ENCODE measurements at places on chromosomes 7 and 10.

DNA sequence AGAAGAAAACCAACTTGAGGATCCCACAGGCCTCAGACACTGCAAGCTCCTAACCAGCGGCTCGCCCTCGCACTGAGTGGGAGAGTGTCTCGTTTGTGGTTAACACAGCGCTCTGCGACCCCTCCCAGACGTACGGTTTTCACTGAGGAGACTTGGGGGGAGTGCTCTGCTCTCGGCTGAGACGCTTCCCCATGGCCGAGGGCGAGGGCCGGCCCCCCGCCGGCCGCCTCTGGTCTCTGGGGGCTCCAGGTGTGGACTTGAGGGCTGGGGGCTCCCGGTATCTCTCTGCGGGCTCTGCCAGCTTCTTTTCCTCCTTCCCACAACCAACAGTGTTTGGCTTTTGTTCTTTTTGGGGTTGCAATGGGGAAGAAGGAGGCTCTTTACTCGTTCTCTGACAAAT, 118.7 kb downstream of the LARP4B start:
- no peak overlapping the region for H3K27ac ChIP-seq
- no peak overlapping the region for H3K4me3 ChIP-seq
- H3K4me1 ChIP-seq, result no peaks in the 10 kb centered on the region
- no peaks in the 10 kb centered on the region for H3K27me3 ChIP-seq
- H3K36me3 ChIP-seq, result peaks cover 53% of the 10 kb centered on the region
- DNase-seq, result no peak

DNA sequence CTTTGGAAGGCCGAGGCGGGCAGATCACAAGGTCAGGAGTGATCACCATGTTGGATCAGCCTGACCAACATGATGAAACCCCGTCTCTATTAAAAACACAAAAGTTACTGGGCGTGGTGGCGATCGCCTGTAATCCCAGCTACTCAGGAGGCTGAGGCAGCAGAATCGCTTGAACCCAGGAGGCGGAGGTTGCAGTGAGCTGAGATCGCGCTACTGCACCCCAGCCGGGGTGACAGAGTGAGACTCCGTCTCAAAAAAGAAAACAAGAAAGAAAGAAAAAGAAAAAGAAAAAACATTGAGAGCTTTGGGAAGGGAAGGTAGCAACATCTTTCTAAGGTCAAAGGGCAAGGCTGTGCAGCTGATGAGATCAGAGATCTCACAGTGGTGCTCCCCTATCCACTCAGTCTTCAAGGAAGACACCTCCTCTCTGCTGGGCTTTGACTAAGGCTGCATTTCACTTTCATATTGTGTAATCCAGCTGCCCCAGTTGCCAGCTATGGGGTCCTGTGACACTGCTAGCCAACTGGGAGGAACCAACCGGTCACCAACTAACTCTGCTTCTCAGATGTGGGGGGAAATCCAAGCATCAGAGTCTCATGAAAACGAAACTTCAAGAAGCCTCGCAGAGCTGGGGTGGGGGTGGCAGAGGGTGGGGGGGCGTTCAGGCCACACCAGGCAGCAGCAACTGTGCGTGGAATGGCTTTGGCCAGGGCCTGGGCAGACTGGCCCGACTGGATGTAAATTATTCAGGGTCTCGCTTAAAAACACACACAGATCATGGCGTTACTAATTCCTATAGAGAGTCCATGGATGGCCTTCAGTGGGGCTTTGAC, 1.5 kb downstream of the IL15RA start:
- no peaks in the 10 kb centered on the region for H3K36me3 ChIP-seq
- H3K27me3 ChIP-seq, result peaks cover 71% of the 10 kb centered on the region
- H3K27ac ChIP-seq, result no peak overlapping the region
- no peak for DNase-seq
- H3K4me3 ChIP-seq, result peak overlapping the region; percentile 74
- H3K4me1 ChIP-seq, result peaks cover 8% of the 10 kb centered on the region

GRCh38 chr7:144720710-144721109, 115.1 kb downstream of the TPK1 start:
- DNase-seq, result no peak
- no peak overlapping the region for H3K4me3 ChIP-seq
- H3K36me3 ChIP-seq, result peaks cover 4% of the 10 kb centered on the region
- no peaks in the 10 kb centered on the region for H3K27me3 ChIP-seq
- no peak overlapping the region for H3K27ac ChIP-seq
- peaks cover 6% of the 10 kb centered on the region for H3K4me1 ChIP-seq

- DNase-seq, result no peak
- no peak overlapping the region for H3K27ac ChIP-seq
- H3K4me3 ChIP-seq, result no peak overlapping the region
- peaks cover 16% of the 10 kb centered on the region for H3K4me1 ChIP-seq
- peaks cover 31% of the 10 kb centered on the region for H3K36me3 ChIP-seq
Measured at GRCh38 chr7:2030475-2031450, 202.0 kb downstream of the MAD1L1 start.

GRCh38 chr7:141486959-141487358, 64.3 kb upstream of the AGK start:
- no peaks in the 10 kb centered on the region for H3K4me1 ChIP-seq
- peaks cover 7% of the 10 kb centered on the region for H3K27me3 ChIP-seq
- no peak overlapping the region for H3K27ac ChIP-seq
- H3K36me3 ChIP-seq, result no peaks in the 10 kb centered on the region
- no peak for DNase-seq

DNA sequence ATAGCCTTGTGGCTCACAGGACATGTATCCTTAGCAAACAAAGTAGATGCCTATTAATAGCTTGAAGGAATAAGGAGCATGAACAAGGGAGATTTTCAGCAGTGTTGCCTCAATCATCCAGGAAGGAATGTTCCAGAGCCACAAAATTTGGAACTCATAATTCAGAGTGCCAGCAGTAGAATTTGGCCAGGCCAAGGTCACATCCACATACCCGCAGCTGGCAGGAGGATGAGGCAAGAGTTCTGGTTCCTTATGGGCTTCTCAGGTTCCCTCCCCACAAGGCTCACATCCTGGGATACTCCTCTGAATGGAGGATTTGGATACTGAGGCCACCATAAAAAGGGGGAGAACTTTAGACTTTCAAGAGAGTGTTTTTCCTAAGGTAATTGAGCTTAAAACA, 45.8 kb downstream of the SUFU start:
- no peak overlapping the region for H3K27ac ChIP-seq
- no peaks in the 10 kb centered on the region for H3K27me3 ChIP-seq
- no peak overlapping the region for H3K4me3 ChIP-seq
- peaks cover 30% of the 10 kb centered on the region for H3K36me3 ChIP-seq

DNA sequence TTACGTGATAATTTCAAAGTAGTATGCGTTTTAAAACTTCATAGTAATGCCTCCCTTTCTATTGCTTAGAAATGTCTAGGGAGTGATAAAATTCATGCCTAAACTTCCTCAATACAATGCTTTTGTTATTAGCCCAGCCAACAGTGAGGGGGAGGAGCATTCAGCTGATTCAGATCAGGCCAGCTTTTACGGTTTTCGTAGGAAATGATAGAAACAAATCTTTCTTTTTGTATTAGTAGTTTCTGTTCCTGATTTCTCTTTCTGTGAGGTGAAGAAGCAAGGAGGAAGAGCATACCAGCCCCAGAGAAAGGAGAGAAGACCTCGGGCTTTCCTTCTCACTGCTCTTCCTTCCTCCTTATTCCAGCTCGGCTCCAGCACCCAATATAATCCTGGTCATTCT, 35.2 kb upstream of the ITPRID1 start:
- no peak for DNase-seq
- H3K27ac ChIP-seq, result no peak overlapping the region
- peaks cover 13% of the 10 kb centered on the region for H3K4me1 ChIP-seq
- peaks cover 5% of the 10 kb centered on the region for H3K27me3 ChIP-seq

GRCh38 chr10:21518641-21519396, 6.7 kb downstream of the SKIDA1 start:
- no peaks in the 10 kb centered on the region for H3K27me3 ChIP-seq
- H3K36me3 ChIP-seq, result no peaks in the 10 kb centered on the region
- DNase-seq, result no peak
- peak overlapping the region; percentile 98 for H3K27ac ChIP-seq

GRCh38 chr7:123539871-123540270, 5.5 kb upstream of the IQUB start:
- DNase-seq, result no peak
- no peaks in the 10 kb centered on the region for H3K27me3 ChIP-seq
- H3K36me3 ChIP-seq, result peaks cover 4% of the 10 kb centered on the region
- peaks cover 5% of the 10 kb centered on the region for H3K4me1 ChIP-seq
- no peak overlapping the region for H3K4me3 ChIP-seq
- no peak overlapping the region for H3K27ac ChIP-seq

DNA sequence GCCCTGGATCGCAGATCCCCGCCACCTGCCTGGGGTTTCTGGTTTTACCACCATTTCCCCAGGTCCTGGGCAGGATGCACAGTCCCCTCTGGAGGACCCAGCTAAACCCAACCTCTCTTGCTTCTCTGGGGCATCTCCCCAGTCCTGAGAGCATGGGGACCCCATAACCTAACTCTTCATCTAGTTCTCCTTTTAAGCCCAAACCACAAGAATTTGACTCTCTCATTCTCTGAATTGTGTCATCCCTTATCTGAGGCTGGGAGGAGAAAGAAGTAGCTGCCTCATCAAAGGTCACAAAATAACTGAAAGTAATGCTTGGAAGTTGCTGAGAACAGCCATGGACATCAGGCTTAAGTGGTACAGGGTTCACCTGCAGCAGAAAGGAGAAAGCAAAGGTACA, 159.9 kb downstream of the FGFR2 start:
- H3K36me3 ChIP-seq, result no peaks in the 10 kb centered on the region
- H3K27me3 ChIP-seq, result no peaks in the 10 kb centered on the region
- DNase-seq, result no peak
- no peak overlapping the region for H3K4me3 ChIP-seq
- H3K27ac ChIP-seq, result no peak overlapping the region
- peaks cover 33% of the 10 kb centered on the region for H3K4me1 ChIP-seq

DNA sequence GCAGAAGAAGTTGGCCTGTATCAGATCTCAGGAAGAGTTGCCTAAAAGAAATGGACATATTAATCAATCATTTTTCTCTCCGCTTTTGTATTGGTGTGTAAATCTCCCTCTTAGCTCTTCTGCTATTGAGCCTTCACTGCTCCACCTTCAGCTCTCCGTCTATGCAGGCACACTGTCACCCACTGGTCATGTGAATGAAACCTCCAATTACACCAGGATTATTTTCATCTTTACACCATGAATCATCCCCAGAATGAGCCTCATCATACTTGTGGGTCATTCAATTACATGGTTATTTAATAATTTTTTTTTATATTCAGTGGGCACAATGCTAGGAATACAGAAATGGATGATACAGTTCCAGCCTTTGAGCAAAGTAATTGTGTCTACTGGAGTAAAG, 92.6 kb downstream of the LRRC4 start:
- H3K27me3 ChIP-seq, result no peaks in the 10 kb centered on the region
- H3K4me3 ChIP-seq, result no peak overlapping the region
- H3K27ac ChIP-seq, result no peak overlapping the region
- DNase-seq, result no peak
- H3K4me1 ChIP-seq, result peaks cover 19% of the 10 kb centered on the region
- no peaks in the 10 kb centered on the region for H3K36me3 ChIP-seq

DNA sequence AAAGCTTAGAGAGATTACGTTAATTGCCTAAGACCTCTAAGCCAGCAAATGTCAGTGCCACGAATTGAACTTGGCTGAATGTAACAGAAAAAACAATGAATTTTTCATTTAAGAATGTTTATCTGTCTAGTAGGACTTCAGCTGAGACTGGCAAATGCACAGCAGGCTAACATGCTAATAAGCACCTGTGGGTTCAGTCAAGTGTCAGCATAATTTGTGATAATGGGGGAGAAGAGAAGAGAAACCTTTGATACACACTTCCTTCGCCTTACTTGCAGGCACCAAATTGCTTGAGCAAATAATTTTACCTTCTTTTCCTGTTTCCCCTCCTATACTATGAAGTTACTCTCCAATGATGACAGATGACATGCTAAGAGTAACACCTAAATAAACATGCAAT, 1136.5 kb upstream of the SORCS1 start:
- no peak overlapping the region for H3K27ac ChIP-seq
- DNase-seq, result no peak
- H3K4me1 ChIP-seq, result no peaks in the 10 kb centered on the region
- H3K27me3 ChIP-seq, result peaks cover 4% of the 10 kb centered on the region

- H3K27me3 ChIP-seq, result peaks cover 17% of the 10 kb centered on the region
- no peak overlapping the region for H3K27ac ChIP-seq
- no peak for DNase-seq
- no peak overlapping the region for H3K4me3 ChIP-seq
- no peaks in the 10 kb centered on the region for H3K4me1 ChIP-seq
Measured at GRCh38 chr10:12589791-12590190, 240.4 kb downstream of the CAMK1D start.

- no peaks in the 10 kb centered on the region for H3K36me3 ChIP-seq
- peaks cover 4% of the 10 kb centered on the region for H3K4me1 ChIP-seq
- no peak overlapping the region for H3K27ac ChIP-seq
- no peak for DNase-seq
- peaks cover 43% of the 10 kb centered on the region for H3K27me3 ChIP-seq
Measured at GRCh38 chr10:128009372-128010126, 102.6 kb downstream of the PTPRE start.

- no peaks in the 10 kb centered on the region for H3K36me3 ChIP-seq
- peaks cover 4% of the 10 kb centered on the region for H3K27me3 ChIP-seq
- no peak overlapping the region for H3K27ac ChIP-seq
- no peak overlapping the region for H3K4me3 ChIP-seq
- no peak for DNase-seq
Measured at GRCh38 chr10:93742633-93743349, 14.9 kb upstream of the LGI1 start.

DNA sequence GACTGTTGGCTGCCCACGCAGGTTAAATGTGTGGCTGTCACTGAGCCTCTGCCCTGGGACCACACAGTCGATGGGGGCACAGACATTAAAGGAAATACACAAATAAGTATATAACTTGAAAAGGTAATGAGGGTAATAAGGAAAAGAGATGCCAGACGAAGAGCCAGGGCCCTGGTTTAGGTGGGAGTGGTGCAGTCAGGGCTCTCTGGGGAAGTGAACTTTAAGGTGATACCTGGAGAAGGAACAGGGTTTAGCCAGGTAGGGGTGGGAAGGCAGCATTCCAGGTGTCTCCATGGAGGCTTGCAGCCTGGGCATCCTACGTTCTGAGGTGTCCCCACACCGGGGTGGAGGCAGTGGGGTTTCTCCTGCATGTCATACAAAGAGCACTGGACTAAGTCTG, 50.4 kb downstream of the UNC5B start:
- no peaks in the 10 kb centered on the region for H3K36me3 ChIP-seq
- no peak for DNase-seq
- H3K4me1 ChIP-seq, result peaks cover 63% of the 10 kb centered on the region
- H3K27me3 ChIP-seq, result no peaks in the 10 kb centered on the region

DNA sequence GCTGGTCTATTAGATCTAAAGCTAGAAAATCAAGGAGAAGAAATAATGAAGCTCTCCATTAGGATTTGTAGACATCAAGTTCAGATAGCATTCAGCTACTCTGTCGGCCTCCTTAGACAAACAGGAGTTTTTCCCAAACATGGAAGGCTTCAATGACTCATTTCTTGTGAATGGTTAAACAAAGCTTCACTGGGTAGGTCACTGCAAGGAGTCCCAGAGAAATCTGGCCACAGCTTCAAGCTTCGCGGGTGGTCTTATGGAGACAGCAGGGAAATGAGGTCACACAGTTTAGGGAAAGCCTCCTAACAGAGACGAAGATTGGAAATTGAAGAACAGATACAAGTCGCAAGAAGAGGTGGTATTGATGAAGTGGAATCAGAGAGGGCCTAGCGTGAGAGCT, 22.6 kb upstream of the LRRC72 start:
- no peaks in the 10 kb centered on the region for H3K27me3 ChIP-seq
- no peaks in the 10 kb centered on the region for H3K36me3 ChIP-seq
- no peaks in the 10 kb centered on the region for H3K4me1 ChIP-seq
- no peak overlapping the region for H3K4me3 ChIP-seq

All from mesothelial cell of epicardium (in vitro differentiated cells).